SK-N-SH (cell line): ENCODE measurements at places on chromosomes 2 and 18. TPM values are rescaled to one million over a fixed set of nuclear protein-coding genes. Genes with fewer than 3 reads are reported as not detected.

- no peaks in the 10 kb centered on the region for H3K4me1 ChIP-seq
- H3K27me3 ChIP-seq: peaks cover 6% of the 10 kb centered on the region; the same call in 1 of the 2 replicates
- H3K36me3 ChIP-seq: no peaks in the 10 kb centered on the region
- DNase-seq: no peak
These were observed 33.5 kb upstream of the ATG16L1 start for GRCh38 chr2:233217892-233218377.

GRCh38 chr2:227862741-227863588 lies 8.5 kb upstream of the DAW1 start:
- no peak for DNase-seq
- no peaks in the 10 kb centered on the region for H3K27me3 ChIP-seq
- no peak overlapping the region for H3K27ac ChIP-seq
- no peaks in the 10 kb centered on the region for H3K4me1 ChIP-seq
- H3K4me3 ChIP-seq: peak overlapping the region; percentile 4; the same call in 1 of the 2 replicates

GRCh38 chr18:56789004-56789888 lies 138.1 kb downstream of the WDR7 start:
- DNase-seq: peak; percentile 4
- H3K4me1 ChIP-seq: no peaks in the 10 kb centered on the region

GRCh38 chr18:58662118-58662517 lies 9.1 kb upstream of the MALT1 start:
- no peaks in the 10 kb centered on the region; the same call in 1 of the 2 replicates for H3K4me1 ChIP-seq
- no peaks in the 10 kb centered on the region for H3K36me3 ChIP-seq
- H3K27me3 ChIP-seq: no peaks in the 10 kb centered on the region
- no peak overlapping the region for H3K4me3 ChIP-seq
- DNase-seq: no peak

DNA sequence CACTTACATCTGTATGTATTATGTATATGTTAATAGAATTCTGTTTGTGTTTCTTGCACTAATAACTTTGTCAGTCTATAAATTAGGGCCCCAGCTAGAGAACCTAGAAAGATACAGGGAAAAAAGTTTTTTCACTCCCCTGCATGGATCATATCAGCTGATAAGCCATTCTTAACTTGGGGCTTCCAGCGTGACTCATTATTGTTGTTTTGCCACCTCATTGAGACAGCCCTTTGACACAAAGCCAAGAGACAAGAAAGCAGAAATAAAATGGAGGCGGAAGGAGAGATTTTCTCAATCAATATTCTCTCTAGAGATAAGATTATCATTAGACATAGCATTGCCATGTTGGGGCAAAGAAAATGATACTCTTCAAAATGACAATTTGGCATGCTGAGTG lies 93.4 kb downstream of the AKAIN1 start:
- H3K27ac ChIP-seq: no peak overlapping the region
- no peaks in the 10 kb centered on the region for H3K4me1 ChIP-seq
- DNase-seq: no peak
- H3K27me3 ChIP-seq: no peaks in the 10 kb centered on the region
- H3K4me3 ChIP-seq: no peak overlapping the region

DNA sequence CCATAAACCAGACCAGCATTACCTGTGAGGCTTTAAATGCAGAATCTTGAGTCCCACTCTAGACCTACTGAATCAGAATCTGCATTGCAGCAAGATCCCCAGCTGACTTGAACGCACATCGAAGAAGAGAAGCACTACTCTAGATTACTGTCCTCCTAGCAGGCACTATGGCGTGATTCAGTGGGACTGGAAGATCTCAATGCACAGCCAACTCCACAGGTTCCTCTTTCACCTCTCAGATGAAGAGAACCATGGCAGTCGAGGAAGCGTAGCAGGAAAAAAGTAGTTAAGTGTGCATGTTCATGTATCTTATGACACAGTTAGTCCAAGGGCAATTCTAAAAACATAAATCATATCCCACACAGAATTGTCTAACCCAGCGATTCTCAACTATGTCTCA lies 97.4 kb downstream of the STK39 start:
- DNase-seq: no peak
- H3K27me3 ChIP-seq: no peaks in the 10 kb centered on the region
- H3K4me1 ChIP-seq: peaks cover 25% of the 10 kb centered on the region
- 0 out of 2 replicates have a peak, but pooled peaks cover 2% of the 10 kb centered on the region for H3K36me3 ChIP-seq

GRCh38 chr2:20930928-20931327 lies 108.0 kb upstream of the LDAH start:
- no peaks in the 10 kb centered on the region for H3K36me3 ChIP-seq
- peaks cover 32% of the 10 kb centered on the region for H3K4me1 ChIP-seq
- peak overlapping the region; percentile 58; the same call in 1 of the 2 replicates for H3K27ac ChIP-seq
- no peaks in the 10 kb centered on the region for H3K27me3 ChIP-seq
- DNase-seq: no peak

GRCh38 chr2:88874063-88874657 lies 182.7 kb downstream of the RPIA start:
- no peak overlapping the region for H3K27ac ChIP-seq
- no peaks in the 10 kb centered on the region for H3K36me3 ChIP-seq
- no peak overlapping the region for H3K4me3 ChIP-seq
- H3K4me1 ChIP-seq: no peaks in the 10 kb centered on the region

DNA sequence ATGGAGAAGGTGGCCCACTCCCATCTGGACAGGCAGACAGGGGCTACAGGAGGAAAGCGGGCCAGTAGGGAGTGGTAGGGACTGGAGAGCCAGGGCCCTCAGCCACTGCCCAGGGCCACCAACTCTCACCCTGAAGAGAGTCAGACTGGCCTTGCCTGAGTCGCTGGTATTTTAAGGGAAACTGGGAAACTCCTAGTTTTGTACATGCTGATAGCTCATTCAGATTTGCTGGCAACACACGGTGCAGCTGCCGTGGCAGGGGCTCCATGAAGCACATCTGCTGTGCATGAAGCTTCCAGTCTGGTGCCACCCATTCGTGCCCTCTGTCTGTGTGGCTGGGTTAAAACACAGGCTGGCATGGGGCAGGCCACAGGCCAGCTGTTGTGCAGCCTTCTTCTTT lies 137.3 kb upstream of the GLI2 start:
- no peaks in the 10 kb centered on the region for H3K4me1 ChIP-seq
- DNase-seq: no peak
- no peak overlapping the region for H3K27ac ChIP-seq
- no peak overlapping the region for H3K4me3 ChIP-seq

GRCh38 chr2:126886211-126886915 lies 12.3 kb upstream of the TEX51 start:
- H3K4me3 ChIP-seq: no peak overlapping the region; the same call in 1 of the 2 replicates
- no peak overlapping the region for H3K27ac ChIP-seq
- no peak for DNase-seq
- peaks cover 16% of the 10 kb centered on the region; the same call in 1 of the 2 replicates for H3K4me1 ChIP-seq
- H3K27me3 ChIP-seq: no peaks in the 10 kb centered on the region

GRCh38 chr2:97998431-97999005 lies 2.8 kb upstream of the TMEM131 start:
- no peak for DNase-seq
- H3K36me3 ChIP-seq: no peaks in the 10 kb centered on the region
- peaks cover 5% of the 10 kb centered on the region; the same call in 1 of the 2 replicates for H3K4me1 ChIP-seq
- H3K27ac ChIP-seq: no peak overlapping the region
- H3K27me3 ChIP-seq: no peaks in the 10 kb centered on the region
- no peak overlapping the region for H3K4me3 ChIP-seq

- DNase-seq: no peak
- no peak overlapping the region for H3K4me3 ChIP-seq
- H3K4me1 ChIP-seq: no peaks in the 10 kb centered on the region; the same call in 1 of the 2 replicates
- no peak overlapping the region for H3K27ac ChIP-seq
- no peaks in the 10 kb centered on the region for H3K27me3 ChIP-seq
These were observed 40.7 kb downstream of the TCF7L1 start for GRCh38 chr2:85173909-85174308.

DNA sequence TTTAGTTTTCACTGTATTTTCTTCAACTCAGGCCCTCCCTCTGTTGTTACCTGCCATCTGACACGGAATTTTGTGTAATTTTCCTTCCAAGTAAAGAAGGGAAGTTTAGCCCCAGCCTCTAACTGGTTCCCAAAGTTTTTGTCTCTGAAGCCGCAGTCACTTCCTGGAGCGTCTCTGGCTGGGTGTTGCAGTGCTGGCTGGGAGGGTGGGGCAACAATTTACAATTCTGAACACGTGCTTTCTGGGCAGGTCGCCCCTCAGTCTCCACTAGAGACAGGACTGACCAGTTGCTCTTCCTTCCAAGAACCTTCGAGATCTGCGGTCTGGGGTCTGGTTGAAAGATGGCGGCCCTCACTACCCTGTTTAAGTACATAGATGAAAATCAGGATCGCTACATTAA lies 3.5 kb downstream of the CNDP2 start:
- H3K27ac ChIP-seq: no peak overlapping the region
- H3K4me3 ChIP-seq: no peak overlapping the region
- H3K36me3 ChIP-seq: peaks cover 29% of the 10 kb centered on the region; the same call in 1 of the 2 replicates
- no peak for DNase-seq

DNA sequence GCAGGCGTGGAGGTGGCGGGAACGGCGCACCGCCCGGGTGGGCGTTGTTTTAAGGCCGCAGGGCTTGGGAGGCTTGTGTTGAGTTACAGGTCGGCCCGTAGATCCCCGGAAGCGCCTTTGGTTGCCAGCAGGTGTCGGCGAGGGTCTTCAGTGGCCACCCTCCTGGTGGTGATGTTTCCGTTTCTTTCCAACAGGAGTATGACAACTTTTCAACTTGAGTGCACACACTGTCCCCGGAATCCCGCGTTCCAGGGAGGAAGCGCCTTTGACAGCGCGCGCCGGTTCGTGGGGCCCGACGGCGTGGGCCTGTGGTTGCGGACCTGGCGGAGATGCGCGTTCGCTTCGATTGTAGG lies 1.0 kb upstream of the HDAC4 start:
- H3K27ac ChIP-seq: peak overlapping the region; percentile 100
- no peaks in the 10 kb centered on the region for H3K27me3 ChIP-seq
- no peak for DNase-seq
- H3K36me3 ChIP-seq: no peaks in the 10 kb centered on the region
- H3K4me3 ChIP-seq: peak overlapping the region; percentile 98

- no peak overlapping the region for H3K27ac ChIP-seq
- H3K4me3 ChIP-seq: no peak overlapping the region
- no peaks in the 10 kb centered on the region for H3K4me1 ChIP-seq
- no peak for DNase-seq
- no peaks in the 10 kb centered on the region for H3K36me3 ChIP-seq
These were observed 72.6 kb downstream of the VIT start for GRCh38 chr2:36769106-36769505.

DNA sequence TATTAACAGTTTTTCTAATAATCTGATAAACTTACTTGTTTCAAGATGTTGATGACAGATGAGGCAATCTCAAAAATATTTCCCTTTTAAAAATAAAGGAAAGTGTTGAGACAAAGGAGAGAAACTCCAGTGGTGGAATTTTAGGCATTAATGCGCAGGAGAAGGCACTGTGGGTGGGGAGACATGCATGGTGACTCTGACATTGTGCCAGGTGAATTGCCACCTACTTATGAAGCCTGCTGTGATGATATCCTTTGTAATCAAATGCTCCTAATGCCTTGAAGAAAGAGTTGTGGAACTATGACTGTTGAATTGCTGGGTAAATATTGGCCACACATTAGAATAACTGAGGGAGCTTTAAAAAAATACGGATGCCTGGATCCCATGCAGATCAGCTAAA lies 101.4 kb downstream of the PLA2R1 start:
- H3K4me3 ChIP-seq: no peak overlapping the region
- no peak for DNase-seq
- peak overlapping the region; percentile 50; the same call in 1 of the 2 replicates for H3K27ac ChIP-seq

- DNase-seq: no peak
- H3K4me1 ChIP-seq: no peaks in the 10 kb centered on the region; the same call in 1 of the 2 replicates
- H3K36me3 ChIP-seq: no peaks in the 10 kb centered on the region
- no peak overlapping the region for H3K4me3 ChIP-seq
These were observed 214.4 kb upstream of the DSEL start for GRCh38 chr18:67730886-67731285.

GRCh38 chr2:107068069-107068916 lies 182.3 kb upstream of the ST6GAL2 start:
- no peak overlapping the region for H3K4me3 ChIP-seq
- DNase-seq: no peak
- no peaks in the 10 kb centered on the region for H3K4me1 ChIP-seq
- no peak overlapping the region for H3K27ac ChIP-seq
- no peaks in the 10 kb centered on the region for H3K36me3 ChIP-seq

DNA sequence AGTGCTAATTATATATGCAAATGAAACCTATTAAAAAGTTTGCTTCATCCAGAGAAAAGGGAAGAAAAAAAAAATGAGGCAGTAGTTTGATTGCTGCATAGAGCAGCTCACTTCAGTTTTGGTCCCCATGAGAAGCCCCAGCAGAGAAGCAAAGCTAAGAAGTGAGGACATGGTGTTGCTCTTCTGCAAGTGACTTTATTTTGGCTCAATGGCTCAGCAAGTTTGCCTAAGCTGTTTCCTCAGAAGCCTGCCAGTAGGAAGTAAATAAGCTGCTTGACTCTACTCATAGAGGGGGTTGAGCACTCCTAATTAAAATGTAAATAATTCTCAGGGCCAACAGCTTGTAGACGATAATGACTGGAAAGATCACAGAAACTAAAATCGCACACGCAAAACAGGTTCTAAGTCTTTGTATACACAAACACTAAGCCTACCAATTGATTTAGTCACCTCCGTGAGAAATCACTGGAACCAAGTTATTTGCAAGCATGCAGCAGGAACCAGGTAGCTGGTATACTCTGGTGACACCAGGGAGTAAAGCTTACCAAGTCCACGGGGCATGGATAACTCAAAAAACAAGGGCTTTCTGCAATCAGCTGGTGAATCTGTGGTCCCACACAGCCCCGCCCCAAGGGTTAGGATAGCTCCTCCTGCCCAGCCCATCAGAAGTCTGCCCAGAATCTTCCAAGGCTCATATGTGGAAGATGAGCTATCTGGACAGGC lies 39.7 kb upstream of the NABP1 start:
- H3K4me3 ChIP-seq: no peak overlapping the region
- H3K27me3 ChIP-seq: no peaks in the 10 kb centered on the region
- no peak overlapping the region for H3K27ac ChIP-seq
- H3K4me1 ChIP-seq: peaks cover 19% of the 10 kb centered on the region; the same call in 1 of the 2 replicates
- DNase-seq: no peak

DNA sequence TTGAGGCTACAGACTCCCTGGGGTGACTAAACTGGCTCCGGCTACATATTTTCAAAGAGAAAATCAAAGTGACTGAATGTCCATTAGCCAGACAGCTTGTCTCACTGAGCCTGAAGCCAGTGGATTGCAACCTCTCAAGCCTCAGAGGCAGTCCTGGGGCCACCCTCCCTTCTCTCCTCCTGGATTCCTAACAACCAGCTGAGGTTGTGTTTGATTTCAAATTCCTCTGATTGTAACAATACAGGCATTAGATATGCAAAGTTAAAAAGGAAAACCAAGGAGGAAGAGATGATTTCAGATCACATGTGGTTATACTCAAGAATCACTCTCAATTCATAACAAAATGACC lies 101.0 kb upstream of the LMAN1 start:
- no peak overlapping the region for H3K4me3 ChIP-seq
- H3K4me1 ChIP-seq: peaks cover 26% of the 10 kb centered on the region
- DNase-seq: peak; percentile 36
- peak overlapping the region; percentile 67 for H3K27ac ChIP-seq

The THOC1 gene
- polyA plus RNA-seq: 12.3 and 14.4 TPM in 2 replicates

The TMEM247 gene
- not detected in 2 replicates for polyA plus RNA-seq

The CYB5A gene
- polyA plus RNA-seq: 39.0 and 42.1 TPM in 2 replicates

The RAPGEF4 gene
- polyA plus RNA-seq: 0.30 and 1.2 TPM in 2 replicates

The ACTR2 gene
- polyA plus RNA-seq: 53.0 and 72.7 TPM in 2 replicates

The SLC14A1 gene
- 2.4 and 4.5 TPM in 2 replicates for polyA plus RNA-seq

The TUBB8B gene
- polyA plus RNA-seq: not detected in 2 replicates

The CYP27C1 gene
- 0.03 TPM in 1 of 2 replicates, not detected in the other for polyA plus RNA-seq

The SERPINB3 gene
- 0.07 TPM in 1 of 2 replicates, not detected in the other for polyA plus RNA-seq

The DNAH7 gene
- 0.70 and 1.2 TPM in 2 replicates for polyA plus RNA-seq

The RBKS gene
- polyA plus RNA-seq: 7.2 and 7.4 TPM in 2 replicates

The PLB1 gene
- polyA plus RNA-seq: 0.10 and 0.39 TPM in 2 replicates
